SW 1271 (cell line): ENCODE measurements at places on chromosomes 16 and 17.

DNA sequence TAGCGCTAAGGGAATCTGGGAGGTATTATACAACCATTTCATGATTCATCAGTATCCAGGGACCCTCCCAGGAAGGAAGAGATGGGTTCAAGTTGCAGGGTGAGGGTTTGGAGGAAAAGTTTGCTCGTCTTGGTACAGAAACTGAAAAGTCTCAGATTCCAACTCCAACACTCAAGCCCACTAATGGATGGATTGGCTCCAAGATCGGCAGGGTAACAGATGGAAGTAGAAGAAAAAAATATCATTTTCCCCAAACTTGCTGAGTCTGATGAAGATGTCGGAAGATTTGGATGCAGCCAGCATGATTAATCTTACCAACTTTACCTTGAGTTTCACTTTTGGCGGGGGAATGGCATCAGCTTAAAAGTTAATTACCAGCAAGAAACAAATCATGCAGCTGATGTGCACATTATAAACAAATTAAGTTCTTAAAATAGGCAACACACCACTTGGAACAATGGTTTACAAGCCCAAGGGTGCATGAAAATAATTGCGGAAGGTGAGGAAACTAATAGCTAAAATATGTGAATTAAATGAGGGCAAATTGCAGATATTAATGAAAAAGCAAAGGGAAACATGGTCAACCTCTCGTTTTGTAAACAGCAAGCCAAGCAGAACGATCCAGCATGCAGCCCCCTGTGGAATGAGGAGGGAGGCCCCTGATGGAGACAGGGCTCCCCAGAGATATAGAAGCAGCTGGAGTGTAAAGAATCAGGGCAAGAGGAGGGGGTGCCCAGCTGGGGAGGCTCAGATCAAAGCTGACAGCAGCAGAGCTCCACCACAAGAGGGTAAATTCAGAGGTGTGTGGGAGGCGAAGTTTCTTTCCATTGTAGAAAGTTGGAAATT, 44.1 kb upstream of the GRIN2A start:
- no peak for DNase-seq

- DNase-seq: no peak
These were observed 96.2 kb upstream of the CDYL2 start for GRCh38 chr16:80900593-80900954.

DNA sequence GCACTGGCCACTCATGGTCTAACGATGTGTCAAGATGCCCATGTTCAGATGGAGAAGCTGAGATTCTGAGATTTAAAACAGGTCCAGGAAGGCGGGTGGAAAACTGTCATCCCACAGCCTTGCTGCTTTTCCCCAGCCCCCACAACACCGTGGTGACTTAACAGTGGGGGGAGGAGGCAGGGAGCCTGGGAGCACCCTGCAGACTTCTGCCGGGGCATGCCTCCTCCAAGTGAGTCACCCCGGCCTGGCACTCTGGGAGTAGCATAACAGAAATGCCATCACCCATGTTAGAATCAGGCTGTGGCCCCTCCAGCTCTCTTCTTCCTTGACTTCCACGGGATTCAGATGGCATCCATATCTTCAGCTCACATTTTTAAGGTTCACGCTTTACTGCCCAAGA, 164.8 kb downstream of the CBLN1 start:
- DNase-seq: no peak

GRCh38 chr17:17762744-17763105, 74.1 kb downstream of the SREBF1 start:
- no peak for DNase-seq

- DNase-seq: peak; percentile 94
These were observed at the start of gene SPAG7 for GRCh38 chr17:4967539-4968485. TSS of gene SPAG7 (minus strand) at chr17:4967817. CDS start at chr17:4967804, 13 bp downstream.

DNA sequence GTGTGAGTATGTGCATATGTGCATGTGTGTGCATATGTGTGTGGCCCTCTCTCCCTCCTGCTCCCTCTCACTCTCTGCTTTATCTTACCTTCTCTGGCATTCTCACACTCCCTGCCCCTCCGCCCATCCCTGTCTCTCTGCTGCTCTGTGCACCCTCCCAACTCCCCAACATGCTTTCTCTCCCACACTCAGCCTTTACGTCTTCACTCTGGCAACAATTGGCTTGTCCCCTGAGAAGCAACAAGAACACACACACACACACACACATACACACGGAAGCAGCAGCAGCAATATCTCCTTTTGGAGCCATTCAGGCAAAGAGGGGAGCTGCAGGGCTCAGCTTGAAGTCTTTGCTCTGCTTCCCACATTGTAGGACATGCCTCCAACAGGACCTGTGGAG, 27.8 kb downstream of the PITPNM3 start:
- no peak for DNase-seq

DNA sequence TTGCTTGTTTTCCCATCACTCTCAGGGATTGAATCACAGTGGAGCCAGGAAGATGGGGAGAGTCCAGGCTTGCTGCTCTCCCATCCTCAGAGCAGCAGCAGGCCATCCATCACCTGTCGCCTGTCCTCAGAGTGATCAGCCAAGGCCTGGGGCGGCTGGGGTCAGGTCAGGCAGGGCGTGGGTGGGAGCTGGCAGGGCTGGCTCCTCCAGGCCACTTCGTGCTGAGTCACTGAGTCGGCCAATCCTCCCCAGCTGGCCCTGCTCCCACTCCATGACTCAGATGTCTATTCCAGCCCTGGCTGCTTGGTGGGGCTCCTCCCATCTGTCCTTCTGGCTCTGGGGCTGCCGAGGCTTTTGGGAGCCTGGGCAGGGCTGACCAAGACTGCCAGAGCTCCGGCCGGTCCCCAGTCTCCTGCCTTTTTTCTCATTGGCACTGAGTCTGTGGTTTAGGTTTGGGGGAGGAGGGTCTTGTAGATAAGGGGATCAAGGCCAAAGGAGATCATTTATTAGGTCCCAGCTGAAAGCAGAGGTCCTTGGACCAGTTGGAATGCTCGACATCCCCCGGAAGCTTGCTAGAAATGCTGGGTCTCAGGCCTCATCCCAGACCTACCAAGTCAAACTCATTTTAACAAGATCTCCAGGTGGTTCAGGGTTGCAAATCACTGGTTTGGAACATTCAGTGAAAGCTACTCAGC, 72.7 kb downstream of the ABCC1 start:
- DNase-seq: peak; percentile 87

DNA sequence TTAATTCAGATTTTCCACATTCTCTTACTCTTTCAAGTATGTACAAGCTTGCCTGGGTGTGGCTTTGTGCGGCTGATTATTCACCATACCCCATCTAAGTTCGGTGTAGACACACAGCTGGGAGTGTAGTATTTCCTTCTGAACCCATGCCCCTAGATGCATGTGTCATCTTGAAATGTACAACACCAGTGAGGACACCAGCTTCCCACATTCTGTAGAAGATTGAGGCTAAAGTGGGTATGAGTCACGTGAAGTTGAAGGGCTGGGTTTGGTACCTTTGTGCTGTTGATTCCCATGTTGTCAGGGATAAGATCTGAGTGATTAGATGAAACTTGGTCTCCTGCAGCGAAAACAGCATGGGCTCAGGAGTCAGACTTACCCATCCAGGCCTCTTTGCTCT, 14.6 kb upstream of the DHX8 start:
- DNase-seq: no peak
